ENCODE measurements at places on chromosomes 7 and 10. TPM values are rescaled to one million over a fixed set of nuclear protein-coding genes. Genes with fewer than 3 reads are reported as not detected.

The IL15RA gene
- 16.4 TPM for total RNA-seq

The GTF2I gene
- total RNA-seq, result 119 TPM

The GCC1 gene
- 19.0 TPM for total RNA-seq

The A1CF gene
- not detected for total RNA-seq

The ZNF117 gene
- total RNA-seq, result 2.6 TPM

The SNX10 gene
- total RNA-seq, result not detected

The ATP6V1F gene
- 134 TPM for total RNA-seq

The NEURL1 gene
- total RNA-seq, result not detected

The FAM20C gene
- total RNA-seq, result 34.5 TPM

The LOXL4 gene
- 9.1 TPM for total RNA-seq

The AKR1C1 gene
- total RNA-seq, result 48.6 TPM

The CPA2 gene
- total RNA-seq, result not detected

The ZNF277 gene
- total RNA-seq, result 26.5 TPM

The KIAA1549 gene
- total RNA-seq, result 1.3 TPM

The GJC3 gene
- total RNA-seq, result not detected

The EFCAB10 gene
- not detected for total RNA-seq

The MAGI2 gene
- 1.3 TPM for total RNA-seq

The RBM20 gene
- not detected for total RNA-seq

The TMED4 gene
- total RNA-seq, result 119 TPM

The SHTN1 gene
- 2.9 TPM for total RNA-seq

The CARD11 gene
- total RNA-seq, result 0.49 TPM

The CACNA2D1 gene
- 69.7 TPM for total RNA-seq

The ABCB4 gene
- not detected for total RNA-seq

The GJD4 gene
- not detected for total RNA-seq

The GPR22 gene
- total RNA-seq, result not detected

The ANLN gene
- total RNA-seq, result 29.0 TPM

The OPN4 gene
- total RNA-seq, result not detected

The ITGA8 gene
- 10.1 TPM for total RNA-seq

The UBE2D1 gene
- 10.5 TPM for total RNA-seq

The CEP41 gene
- total RNA-seq, result 6.9 TPM

The MRLN gene
- not detected for total RNA-seq

Measured in cardiac atrium fibroblast (primary cell).